OCI-LY7 (cell line): ENCODE measurements at places on chromosomes 5 and 9. TPM values are rescaled to one million over a fixed set of nuclear protein-coding genes. Genes with fewer than 3 reads are reported as not detected.

Gene ADRB2
- total RNA-seq = 4.4 and 4.6 TPM in 2 replicates

Gene CCDC180
- 1.2 and 1.8 TPM in 2 replicates for total RNA-seq

Gene IFNA21
- not detected in 2 replicates for total RNA-seq

Gene TRPM3
- not detected in 2 replicates for total RNA-seq

Gene ALDH1A1
- not detected in 2 replicates for total RNA-seq
